ENCODE measurements at places on chromosomes 4 and X.

DNA sequence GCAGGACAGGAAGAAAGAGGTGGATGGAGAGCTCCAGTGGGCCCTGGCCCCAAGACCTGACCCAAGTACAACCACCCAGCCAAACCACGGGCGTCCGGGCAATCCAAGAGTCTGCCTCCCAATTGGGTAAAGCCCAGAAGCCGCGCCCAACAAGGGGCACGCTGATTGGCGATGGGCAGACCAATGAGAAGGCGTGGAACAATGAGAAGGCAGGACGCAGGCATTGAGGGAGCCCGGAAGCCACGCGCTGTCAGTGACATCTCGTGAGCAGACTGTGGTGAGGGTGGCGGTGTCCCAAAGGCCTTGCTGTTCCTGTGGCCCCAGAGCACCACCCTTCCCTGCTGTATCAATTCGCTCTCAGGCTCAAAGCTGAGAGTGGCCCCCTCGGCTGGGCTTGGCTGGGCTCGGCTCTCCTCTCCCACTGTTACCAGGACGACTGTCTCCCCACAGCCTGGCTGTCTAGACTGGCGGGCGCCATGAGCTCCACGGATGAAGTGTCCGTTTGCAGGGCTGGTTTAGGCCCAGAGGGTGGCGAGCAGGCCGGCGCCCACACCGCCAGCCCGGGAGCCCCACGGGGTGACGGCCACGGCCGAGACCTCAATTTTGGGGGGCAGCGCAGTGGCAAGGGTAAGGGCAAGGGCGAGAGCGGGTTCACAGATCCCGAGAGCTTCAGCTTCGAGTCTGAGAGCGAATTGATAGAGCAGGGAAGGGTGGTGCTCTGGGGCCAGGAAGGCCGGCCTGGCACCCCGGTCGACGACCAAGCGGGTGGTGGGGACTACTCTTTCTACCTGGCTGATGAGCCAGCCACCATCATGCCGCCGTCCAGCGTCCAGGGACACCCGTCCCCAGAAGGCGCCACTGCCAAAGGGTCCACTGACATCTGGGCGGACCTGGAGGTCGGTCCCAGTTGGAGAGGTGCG lies at the start of gene LOC101059915:
LOC101059915 (plus strand) TSS at position 219 of the 920 bp plus-strand sequence.
- no peak for DNase-seq

- no peak for DNase-seq
Measured at GRCh38 chr4:30068234-30068633, 651.9 kb upstream of the PCDH7 start.

- no peak for DNase-seq
Measured at GRCh38 chr4:1098311-1098925, 14.9 kb downstream of the RNF212 start.

DNA sequence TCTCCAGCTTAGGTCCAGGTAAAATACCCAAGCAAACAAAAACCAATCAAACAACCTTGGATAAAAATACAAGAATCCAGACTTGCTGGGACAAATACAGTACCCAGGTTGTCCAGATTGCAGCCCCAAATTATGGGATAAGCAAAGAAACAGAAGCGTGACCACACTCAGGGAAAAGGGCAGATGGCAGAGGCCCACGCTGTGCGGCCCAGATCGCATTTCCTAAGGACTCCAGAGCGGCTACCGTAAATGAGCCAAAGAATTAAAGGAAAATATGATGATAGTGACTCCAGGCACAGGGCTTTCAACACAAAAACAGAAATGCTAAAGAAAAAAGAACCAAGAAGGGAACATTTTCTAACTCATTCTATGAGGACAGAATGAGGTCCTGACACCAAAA lies 50.3 kb downstream of the FGFRL1 start:
- DNase-seq, result no peak

- no peak for DNase-seq
Measured at GRCh38 chrX:68988865-68989264, 160.0 kb downstream of the EFNB1 start.

DNA sequence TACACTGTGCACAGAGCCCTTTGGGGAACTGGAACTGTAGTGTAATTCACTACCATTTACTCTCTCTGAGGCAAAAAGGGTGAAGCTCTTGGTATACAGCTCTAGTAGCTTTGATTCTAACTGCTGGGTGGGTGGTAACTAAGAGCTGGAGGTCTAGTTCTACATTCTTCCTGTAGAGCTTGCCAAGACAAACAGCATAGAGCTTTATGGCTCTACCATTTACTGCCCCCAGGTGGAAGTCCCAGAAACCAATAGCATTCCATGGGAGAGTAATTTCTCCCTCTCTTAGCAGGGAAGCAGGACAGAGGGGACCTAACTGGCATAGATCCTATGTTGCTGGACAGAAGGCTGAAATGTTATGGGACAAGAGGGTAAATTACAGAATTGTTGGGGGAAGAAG lies 26.7 kb downstream of the HDAC8 start:
- DNase-seq, result no peak

- no peak for DNase-seq
Measured at GRCh38 chr4:78565971-78566372, 14.4 kb downstream of the ANXA3 start.

DNA sequence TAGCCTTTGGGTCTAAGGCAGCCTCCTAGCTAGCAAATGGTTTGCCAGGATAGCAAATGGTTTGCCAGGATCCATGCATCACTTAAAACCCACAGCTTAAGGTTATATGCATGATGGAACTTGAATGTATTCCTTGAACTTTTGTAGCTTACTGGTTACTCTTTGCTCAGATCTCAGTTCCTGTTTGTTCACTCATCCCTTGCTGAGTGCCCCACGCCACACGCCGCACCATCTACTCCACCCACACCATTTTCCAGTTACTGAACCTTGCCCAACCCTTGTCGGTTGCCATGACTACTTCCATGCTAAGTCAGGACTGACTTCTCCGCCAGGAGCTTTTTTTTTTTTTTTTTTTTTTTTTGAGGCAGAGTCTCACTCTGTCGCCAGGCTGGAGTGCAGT lies 29.5 kb upstream of the XIAP start:
- no peak for DNase-seq

GRCh38 chr4:169307576-169307975 lies 36.8 kb upstream of the SH3RF1 start:
- no peak for DNase-seq

GRCh38 chr4:125464146-125464545 lies 149.4 kb downstream of the FAT4 start:
- no peak for DNase-seq

- no peak for DNase-seq
Measured at GRCh38 chrX:110015915-110016314, 13.0 kb downstream of the TMEM164 start.

DNA sequence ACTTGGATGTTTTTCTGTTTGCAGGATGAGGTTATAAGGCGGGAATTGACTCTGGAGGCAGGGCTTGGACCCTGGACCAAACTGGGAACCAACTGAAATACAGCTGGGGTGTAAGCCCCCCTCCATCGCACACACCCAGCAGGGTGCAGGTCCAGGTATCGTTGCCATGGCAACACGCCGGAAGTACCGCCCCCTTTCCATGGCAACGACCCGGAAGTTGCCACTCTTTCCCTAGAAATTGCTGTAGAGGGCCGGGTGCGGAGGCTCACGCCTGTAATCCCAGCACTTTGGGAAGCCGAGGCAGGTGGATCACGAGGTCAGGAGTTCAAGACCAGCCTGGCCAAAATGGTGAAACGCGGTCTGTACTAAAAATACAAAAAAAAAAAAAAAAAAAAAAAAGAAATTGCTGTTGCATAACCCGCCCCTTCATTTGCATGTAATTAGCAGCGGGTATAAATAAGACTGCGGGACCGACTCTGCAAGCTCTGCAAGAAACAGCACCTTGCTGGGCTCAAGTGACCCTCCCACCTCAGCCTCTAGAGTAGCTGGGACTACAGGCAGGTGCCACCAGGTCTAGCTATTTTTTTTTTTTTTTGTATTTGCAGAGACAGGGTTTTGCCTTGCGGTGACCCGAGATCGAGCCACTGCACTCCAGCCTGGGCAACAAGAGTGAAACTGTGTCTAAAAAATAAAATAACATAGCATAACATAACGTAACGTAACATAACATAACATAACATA lies 139.6 kb downstream of the CRLF2 start:
- no peak for DNase-seq

DNA sequence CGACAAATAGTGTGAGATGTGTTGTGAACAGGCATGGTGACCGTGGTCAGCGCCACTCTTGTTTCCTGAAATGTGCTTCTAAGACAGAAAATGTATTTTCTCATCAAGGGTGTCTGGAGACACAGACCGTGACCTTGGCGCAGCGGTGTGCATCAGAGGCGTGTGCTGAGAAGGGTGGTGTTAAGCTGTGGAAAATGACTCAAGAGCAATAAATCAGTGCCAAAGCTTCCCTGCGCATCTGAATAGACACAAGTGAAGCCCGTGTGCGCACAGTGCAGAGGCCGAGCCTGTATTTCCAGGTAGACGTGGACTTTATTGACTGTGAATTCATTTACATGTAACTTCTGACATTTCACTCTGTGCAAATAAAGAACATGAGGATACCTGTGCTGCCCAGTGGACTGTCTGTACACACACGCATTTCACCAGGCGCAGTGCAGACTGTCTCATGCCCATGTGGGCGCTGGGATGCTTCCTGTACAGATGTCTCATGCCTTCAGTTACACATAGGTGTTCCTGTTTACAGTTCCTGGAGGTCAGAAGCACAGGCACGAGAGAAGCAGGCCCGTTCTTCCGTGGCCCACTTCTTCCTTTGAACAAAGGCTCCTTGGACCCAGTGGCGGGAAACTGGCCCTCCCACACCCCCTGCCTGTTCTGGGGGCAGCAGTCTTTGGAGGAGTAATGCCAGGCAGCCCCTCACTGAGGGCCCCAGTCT lies 31.9 kb downstream of the NSG1 start:
- no peak for DNase-seq

DNA sequence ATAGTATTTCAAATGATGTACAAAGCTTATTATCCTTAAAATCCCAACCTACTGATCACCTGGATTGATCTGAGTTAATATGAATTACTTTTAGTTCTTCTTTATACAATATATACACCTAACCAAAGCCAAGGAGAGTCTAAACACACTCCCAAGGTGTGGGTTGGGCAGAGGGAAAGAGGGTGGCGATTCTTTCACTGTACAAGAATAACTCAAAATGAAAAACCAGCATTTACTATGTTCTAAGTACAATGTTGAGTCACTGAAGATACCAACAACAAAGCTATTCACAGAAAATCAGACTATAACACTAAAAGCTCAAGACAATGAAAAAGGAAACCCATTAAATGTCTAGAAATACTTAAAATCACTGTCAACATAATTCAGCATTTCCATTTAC lies 46.6 kb downstream of the ANKRD17 start:
- no peak for DNase-seq

- DNase-seq, result no peak
Measured at GRCh38 chrX:22758807-22759481, 240.8 kb upstream of the DDX53 start.

GRCh38 chrX:153414856-153415510 lies 3.7 kb downstream of the ZFP92 start:
- DNase-seq, result no peak

- DNase-seq, result no peak
Measured at GRCh38 chr4:139484783-139485311, 30.9 kb downstream of the RAB33B start.

- DNase-seq, result no peak
Measured at GRCh38 chr4:6472387-6473263, at the start of gene PPP2R2C. TSS of gene PPP2R2C (minus strand) at chr4:6472614. CDS start at chr4:6472229, 385 bp downstream.

DNA sequence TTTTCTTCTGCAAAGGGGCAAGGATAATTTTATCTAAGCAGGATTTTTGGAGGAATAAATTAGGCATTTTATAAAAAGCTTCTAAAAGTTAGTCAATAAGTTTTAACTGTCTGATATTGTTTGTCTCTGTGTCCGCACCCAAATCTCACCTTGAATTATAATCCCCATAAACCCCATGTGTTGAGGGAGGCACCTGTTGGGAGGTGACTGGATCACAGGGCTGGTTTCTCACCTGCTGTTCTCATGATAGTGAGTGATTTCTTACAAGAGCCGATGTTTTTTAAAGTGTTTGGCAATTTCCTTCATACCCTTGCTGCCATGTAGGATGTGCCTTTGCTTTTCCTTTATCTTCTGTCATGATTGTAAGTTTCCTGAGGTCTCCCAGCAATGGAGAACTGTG lies 481.4 kb downstream of the GBA3 start:
- no peak for DNase-seq

- no peak for DNase-seq
Measured at GRCh38 chrX:133594156-133594555, 178.9 kb upstream of the GPC4 start.

DNA sequence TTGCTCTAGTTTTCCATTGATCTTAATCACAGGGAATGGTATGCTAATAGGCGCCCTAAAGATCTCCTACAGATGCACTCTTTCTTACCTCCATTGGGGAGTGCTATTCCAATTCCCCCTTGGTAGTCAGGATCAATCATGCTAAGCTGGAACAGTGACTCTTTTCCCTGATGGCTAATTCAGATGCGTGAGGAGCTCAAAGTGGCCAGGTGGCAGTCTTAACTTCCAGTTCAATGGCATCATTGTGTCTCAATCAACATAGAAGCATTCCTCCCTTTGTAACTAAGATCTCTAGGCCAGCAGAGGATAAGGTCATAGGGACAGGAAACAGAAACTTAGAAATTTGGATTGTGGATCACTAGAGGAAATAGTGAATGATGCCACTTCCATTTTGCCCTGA lies 216.8 kb downstream of the GRID2 start:
- DNase-seq, result no peak

GRCh38 chr4:52106191-52106590 lies 55.1 kb downstream of the SPATA18 start:
- DNase-seq, result no peak

- DNase-seq, result peak; percentile 74
Measured at GRCh38 chr4:185396724-185397385, at the start of gene ANKRD37. TSS of gene ANKRD37 (plus strand) at chr4:185396841. CDS start at chr4:185396924, 83 bp downstream.

GRCh38 chr4:119039779-119040178 lies 95.9 kb upstream of the MYOZ2 start:
- DNase-seq, result no peak

DNA sequence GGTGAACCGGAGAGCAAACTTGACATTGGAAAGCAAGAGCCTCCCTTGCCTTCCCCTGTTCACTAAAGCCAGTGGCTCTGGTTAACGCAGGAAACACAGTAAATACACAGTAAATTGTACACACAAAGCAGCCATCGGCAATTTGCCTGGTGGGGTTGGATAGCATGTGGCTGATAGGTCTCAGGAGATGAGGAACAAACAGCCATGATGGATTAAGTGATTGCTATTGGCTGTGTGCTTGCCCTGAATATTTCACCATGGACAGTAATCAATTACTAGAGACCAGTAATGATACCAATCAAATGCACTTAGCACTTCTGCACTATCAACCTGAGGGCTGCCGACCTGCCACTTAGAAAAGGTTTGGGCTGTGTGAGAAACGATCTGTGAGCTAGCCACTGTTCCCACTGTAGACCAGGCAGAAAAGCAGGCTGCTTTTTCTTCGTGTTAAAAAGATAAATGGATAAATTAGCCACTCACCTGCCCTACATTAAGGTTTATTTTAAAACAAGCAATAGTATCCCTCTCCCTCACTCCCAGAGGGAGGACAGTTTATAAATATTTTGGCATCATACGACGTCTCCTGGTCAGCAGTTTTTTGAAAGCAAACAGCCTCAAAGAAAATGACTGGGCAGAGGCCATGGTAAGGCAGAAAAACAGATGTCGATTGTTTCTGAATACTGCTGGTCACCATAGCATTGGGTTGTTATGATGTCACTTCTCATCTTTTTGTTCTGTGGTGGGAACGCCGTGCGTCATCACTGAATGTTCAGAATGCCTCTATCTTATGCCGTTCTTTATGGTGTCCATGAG lies 167.1 kb downstream of the MAML3 start:
- DNase-seq, result peak; percentile 36

- DNase-seq, result no peak
Measured at GRCh38 chrX:48357681-48358080, 1.2 kb upstream of the SSX3 start.
